ENCODE measurements at places on chromosomes 1 and 21.

- DNase-seq, result no peak
These were observed 80.4 kb upstream of the MORC3 start for GRCh38 chr21:36239585-36239984.

- DNase-seq, result no peak
These were observed 16.3 kb downstream of the RPS6KC1 start for GRCh38 chr1:213067352-213067751.

DNA sequence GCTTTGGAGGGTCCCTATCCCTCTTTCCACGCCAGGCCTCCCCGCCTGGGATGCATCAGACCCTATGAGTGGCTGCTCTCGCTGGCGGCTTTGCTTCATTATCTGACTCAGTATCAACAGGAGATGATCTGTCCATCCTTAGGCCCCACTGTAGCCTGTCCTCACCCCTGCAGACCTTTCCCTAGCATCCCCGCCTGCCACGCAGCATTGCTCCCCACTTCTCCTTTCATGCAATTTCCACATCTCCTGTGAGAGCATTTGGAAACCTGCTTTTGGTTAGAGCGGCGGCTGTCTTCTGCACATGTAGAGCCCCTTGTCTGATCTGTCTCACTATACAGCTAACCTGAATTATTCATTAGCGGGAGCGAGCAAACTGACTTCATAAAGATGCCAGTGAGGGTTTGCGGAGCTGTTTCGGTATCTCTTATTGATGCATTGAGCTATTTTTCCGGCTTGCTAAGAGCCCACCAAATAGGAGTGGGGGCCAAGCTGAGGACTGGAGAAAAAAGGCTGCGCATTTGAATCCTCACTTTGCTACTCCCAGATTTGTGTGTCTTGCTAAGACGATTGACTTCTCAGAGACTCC lies 40.0 kb upstream of the ATP2B4 start:
- no peak for DNase-seq

DNA sequence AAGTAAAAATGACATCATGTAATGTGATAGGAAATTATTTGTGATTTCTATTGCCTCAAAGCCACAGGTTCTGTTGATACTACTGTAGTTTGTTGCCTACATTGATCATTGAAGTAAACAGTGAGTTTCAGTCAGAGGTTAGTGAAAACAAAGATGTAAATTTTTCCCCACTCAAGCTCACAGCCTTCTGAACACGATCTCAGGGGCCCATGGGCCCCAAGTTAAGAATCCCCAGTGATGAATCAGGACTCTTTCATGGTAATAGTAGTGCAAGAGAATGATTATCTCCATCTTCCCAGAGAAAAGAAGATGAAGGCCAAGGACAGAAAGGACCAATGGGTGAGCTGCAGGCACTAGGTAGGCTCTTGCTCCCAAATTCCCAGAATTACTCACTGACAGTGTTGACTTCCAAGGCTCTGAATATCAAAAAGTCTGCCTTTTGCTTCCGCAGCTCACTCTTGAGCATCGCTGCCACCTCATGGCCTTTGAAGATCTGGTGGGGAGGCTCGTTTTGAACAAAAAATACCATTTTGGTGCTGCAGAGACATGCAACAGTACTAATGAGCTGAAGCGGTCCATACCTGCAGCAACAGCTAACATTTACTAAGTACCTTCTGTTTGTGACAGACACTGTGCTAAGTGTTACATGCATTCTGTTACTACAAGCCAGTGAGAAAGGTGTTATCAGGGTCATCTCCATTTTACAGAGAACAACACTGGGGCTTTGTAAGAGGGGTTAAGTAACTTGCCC lies 113.3 kb downstream of the KIAA0319L start:
- DNase-seq, result no peak

- no peak for DNase-seq
These were observed 25.6 kb upstream of the POGK start for GRCh38 chr1:166813508-166814223.

GRCh38 chr1:43383449-43383848 lies 6.2 kb downstream of the MED8 start:
- no peak for DNase-seq

DNA sequence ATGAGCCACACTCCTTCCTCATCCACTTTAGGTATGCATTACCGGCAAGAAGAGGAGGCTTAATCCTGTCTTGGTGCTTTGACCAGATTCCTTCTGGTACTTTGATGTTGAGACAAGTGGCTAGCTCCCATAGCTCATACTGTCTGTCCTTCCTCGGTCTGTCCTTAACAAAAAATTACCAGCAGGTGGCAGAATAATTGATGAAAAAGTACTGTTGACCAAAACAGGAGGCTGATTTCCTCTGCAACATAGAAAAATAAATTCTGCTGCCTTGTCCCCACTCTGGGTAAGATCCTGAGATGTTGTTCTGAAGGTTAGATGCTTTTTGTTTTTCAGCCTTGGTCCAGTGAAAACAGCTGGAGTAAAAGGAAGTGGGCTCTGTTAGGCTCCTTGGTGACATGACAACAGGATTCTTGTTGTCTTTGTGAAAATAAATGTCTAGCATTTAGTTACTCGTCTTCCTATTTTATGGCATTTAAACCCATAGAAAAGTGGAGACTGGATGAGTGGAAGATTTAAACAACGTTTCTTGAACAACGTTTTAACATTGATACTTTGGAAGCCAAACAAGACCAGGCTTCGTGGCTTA lies 11.2 kb upstream of the HJV start:
- DNase-seq, result peak; percentile 32

- no peak for DNase-seq
These were observed 54.0 kb downstream of the CAPN9 start for GRCh38 chr1:230800891-230801840.

DNA sequence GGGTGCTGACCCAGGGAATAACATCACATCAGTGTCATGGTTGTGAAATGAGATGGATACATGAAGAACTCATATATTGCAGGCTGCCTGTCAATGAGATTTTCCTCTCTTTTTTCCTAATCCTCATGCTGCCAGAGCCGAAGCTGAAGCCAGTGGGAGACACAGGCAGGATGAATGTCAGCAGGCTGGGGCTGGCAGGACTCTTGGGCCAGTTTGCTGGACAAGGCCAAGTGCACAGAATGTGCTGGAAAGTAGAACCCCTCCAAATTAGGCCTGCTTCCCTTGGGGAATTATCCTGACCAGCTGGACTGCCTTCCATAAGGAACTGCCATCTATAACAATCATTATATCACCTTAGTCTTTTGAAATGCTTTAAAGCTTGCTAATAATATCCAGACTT lies 31.4 kb downstream of the SLC44A3 start:
- no peak for DNase-seq

DNA sequence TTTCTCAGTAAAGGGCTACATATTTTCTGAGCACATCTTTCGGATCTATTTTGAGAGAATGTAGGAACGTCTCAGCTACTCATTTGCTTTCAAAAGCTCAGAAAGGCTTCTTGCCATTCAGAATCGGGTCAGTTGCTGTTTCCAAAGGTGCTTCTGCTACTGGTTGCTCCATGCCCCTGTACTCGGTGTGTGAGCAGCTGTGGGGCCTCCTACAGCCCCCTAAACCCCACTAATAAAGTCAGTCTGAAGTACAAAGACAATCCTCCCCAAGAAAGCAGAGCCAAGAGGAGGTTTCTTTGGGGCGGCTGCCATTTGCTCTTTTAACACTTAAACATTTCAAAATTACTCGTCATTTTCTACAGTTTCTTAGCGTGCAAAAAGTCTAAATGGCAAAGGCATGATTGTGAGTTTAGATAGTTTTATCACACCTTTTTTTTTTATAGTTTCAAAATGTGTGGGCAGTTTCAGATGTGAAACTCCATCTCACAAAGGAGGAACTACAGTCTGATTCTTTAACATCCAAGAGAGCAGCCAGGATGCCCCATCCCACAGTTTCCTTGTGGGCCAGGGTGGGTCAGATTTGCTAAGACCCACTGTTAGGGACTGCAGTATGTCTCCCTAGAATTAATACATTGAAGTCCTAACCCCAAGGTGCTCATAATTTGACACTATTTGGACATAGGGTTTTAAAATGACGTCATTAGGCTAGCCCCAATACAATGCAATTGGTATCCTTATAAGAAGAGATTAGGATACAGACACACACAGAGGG lies 4.1 kb downstream of the RUNX1 start:
- no peak for DNase-seq

DNA sequence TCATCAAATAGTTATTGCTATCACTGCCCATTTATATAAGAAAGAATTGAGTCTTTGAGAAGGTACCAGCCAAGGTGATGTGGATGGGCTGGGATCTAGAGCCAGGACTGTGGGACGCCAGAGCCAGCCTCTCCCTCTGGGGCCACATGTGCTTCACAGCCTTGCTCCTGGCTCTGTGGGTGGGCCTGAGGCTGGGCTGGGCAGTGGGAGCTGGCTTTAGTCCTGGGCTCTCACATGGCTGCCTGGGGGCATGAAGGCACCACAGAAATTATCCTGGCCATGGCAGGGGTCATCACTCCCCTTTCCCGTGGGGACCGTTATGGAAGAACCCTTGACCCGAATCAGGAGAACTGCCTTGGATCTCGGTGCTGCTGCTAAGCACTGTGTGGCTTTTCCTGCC lies 203.1 kb downstream of the TRABD2B start:
- DNase-seq, result no peak

DNA sequence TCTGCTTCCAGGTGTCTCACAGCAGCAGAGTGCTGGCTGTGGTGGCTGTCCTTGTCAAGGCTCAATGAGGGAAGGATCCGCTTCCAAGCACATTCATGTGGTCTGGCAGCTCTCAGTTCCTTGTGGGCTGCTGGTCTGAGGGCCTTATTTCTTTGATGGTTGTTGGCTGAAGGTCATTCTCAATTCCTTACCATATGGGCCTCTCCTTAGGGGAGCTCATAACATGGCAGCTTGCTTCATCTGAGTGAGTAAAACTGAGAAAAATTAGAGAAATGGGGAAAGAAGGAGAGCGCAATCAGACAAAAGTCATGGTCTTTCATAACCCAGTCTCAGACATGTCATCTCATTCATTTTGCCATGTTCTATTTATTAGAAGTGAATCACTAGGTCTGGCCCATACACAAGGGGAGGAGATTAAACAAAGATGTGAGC lies 81.7 kb upstream of the TSPAN2 start:
- DNase-seq, result no peak

GRCh38 chr1:38852780-38853179 lies 6.8 kb downstream of the RRAGC start:
- no peak for DNase-seq

GRCh38 chr1:74834261-74834660 lies 101.3 kb downstream of the TYW3 start:
- DNase-seq, result no peak

DNA sequence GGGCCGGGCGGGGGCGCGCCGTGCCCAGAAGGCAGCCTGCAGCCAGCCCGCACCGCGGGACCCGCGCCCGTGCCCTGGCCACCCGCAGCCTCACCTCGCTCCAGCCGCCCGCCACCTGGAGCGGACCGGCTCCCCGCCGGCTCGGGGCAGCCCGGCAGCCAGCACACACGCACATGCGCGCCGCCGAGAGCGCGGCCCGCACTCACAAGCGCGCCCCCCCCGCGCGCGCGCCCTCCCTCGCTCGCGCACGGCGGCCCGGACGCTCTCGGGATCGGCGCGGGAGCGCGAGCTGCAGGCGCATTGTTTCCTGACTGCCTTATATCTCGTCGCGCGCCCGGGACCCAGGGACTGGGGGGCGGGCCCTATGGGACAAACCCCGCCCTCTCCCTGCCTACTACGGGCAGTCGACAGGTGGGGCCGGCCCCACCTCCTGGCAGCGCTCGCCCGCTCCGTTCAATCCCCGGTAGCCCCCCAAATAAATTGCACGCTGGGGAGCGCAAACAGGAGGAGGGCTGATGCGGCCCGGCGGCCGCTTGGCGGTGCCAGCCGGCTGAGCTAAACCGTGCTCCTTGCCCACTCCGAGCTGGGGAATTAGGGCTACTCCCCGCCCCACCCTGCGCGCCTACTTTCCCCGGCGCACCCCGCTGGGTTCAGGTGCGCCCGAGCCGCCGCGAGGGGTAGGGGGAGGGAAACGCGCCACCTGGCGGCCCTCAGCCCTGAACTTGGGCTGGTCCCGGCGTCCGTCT lies at the start of gene MYCL:
TSS of gene MYCL (minus strand) at position 204 of the 746 bp plus-strand sequence. CDS start 483 bp downstream, outside the sequence.
- DNase-seq, result peak; percentile 86

DNA sequence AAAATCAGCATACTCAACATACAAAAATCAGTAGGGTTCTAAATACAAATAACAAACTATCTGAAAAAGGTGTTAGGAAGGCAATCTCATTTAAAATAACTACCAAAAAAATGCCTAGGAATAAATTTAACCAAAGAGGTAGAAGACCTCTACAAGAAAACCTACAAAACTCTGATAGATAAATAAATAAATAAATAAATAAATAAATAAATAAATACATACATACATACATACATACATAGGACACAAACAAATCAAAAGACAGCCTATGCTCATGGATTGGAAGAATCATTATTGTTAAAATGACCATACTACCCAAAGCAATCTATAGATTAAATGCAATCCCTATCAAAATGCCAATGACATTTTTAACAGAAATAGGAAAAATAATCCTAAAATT lies 194.7 kb downstream of the BARHL2 start:
- DNase-seq, result no peak

DNA sequence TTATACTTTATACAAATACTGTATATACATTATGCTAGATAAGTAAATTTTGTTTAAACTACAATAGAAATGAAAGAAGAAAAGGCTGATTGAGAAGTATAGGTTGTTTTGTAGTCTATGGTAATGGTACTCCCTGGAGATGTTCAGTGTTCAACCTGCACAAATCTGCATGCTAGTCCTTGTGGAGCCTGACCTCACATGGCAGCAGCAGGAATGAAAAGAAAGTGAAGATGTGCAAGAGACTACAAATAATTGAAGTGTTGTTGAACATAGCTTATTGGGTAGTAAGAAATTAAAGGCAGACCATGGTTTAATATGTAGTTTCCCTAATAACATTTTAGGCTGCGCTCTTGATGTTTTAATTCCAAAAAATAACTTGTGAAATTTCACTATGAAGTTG lies 201.2 kb downstream of the TGFB2 start:
- no peak for DNase-seq

DNA sequence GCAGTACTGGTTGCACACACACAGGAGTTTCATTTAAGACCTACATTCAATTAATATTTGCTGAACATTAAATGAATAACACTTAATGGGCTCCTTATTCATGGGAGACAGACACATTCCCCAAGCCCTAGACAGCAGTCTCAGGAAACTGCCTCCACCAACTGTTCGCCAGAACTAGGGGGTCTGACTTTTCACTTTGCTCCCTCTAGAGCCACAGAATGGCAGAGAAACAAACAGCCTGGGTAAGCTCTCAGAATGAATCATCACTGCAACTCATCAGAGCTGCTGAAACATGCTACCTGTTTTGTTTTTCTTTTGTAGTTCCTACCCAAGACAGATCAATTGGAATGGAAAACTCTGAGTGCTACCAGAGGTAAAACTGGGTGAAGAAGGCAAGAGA lies 31.7 kb downstream of the ELK4 start:
- no peak for DNase-seq
